GM12878 (cell line): ENCODE measurements at places on chromosomes 1 and 21. TPM values are rescaled to one million over a fixed set of nuclear protein-coding genes. Genes with fewer than 3 reads are reported as not detected.

The CLEC20A gene
- not detected in 2 replicates for polyA plus RNA-seq

GRCh38 chr1:57637155-57637554 lies 213.3 kb upstream of the DAB1 start:
- no peak overlapping the region for H3K4me3 ChIP-seq
- no peak for DNase-seq
- H3K36me3 ChIP-seq: no peaks in the 10 kb centered on the region
- no peak overlapping the region for H3K27ac ChIP-seq
- H3K4me1 ChIP-seq: no peaks in the 10 kb centered on the region
- H3K27me3 ChIP-seq: no peaks in the 10 kb centered on the region; the same call in 1 of the 2 replicates

GRCh38 chr1:59500950-59501742 lies 204.3 kb downstream of the FGGY start:
- no peaks in the 10 kb centered on the region for H3K4me1 ChIP-seq
- H3K27ac ChIP-seq: no peak overlapping the region

- no peaks in the 10 kb centered on the region for H3K36me3 ChIP-seq
- DNase-seq: no peak
- H3K4me1 ChIP-seq: peaks cover 11% of the 10 kb centered on the region
- no peaks in the 10 kb centered on the region for H3K27me3 ChIP-seq
- no peak overlapping the region for H3K4me3 ChIP-seq
Measured at GRCh38 chr1:93734999-93735398, 53.4 kb upstream of the BCAR3 start.
